ENCODE measurements at places on chromosomes 4 and X.

DNA sequence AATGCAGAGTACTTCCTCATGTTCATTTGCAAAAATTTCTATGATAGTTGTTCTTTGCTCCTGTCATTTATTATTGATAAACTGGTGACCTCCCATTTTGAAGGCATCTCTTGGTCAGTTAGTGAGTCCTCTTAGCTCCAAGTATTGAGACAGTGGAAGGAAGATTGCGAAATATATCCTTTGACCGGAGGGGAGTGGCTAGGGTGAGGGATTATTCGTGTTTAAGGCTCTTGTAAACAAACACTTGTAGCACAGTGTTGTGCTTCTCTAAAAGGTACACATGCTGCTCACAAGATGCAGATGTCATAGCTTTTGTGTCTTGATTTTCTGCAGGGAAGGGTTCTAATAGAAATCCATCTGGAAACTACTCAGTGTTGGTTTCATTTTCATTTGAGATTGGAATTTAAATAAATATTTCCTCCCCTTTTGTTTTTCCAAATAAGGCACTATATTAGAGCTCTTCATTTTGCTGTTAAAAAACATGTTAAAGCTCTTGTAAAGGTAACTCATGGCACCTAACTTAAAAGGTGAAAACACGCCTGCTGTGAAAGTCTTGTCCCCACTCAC lies 21.8 kb downstream of the TXLNG start:
- no peak for DNase-seq

DNA sequence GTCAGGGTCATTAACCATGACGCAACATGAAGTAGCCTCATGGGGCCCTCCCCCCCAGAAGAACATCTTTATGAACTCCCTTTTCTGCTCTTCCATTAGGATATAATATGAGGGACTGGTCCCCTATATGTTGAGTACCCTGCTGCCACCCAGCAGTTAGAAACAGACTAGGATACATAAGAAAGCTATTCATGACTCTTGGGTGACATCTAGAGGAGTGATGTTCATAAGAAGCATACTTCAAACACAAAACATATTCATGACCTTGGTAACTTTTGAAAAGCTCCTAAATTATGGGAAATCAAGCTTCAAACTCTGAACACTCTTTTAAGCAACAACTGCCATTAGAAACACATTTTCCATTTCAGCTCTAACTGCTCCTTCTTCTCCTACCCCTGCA lies 155.2 kb upstream of the SPIN4 start:
- no peak for DNase-seq

DNA sequence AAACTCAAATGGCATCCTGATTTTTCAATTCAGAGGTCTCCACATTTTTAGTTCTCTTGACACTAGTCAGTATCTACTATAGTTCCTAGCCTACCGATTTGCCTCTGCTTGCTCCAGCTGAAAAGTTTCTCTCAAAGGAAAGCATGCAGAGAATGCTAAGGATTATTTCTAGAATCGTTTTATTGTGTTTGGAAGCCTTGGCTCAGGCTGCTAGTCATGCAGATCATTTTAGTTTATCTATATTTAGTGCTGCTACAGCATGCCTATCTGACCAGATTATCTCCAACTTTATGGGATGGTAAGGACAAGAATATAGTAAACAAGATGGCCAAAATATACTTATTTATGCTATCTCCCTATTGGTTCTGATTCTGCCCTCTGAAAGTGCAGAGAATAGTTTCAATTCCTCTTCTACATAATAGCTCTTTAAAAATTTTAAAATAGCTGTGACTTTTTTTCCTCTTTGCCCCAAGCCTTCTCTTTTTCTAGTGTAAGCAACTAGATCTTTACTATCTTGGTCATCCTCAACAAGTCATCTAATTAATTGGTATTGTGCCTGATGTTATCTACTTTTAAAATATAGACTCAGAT lies 15.7 kb upstream of the DRP2 start:
- DNase-seq, result no peak

- DNase-seq, result no peak
These were observed 170.0 kb downstream of the MID1 start for GRCh38 chrX:10450229-10450958.

DNA sequence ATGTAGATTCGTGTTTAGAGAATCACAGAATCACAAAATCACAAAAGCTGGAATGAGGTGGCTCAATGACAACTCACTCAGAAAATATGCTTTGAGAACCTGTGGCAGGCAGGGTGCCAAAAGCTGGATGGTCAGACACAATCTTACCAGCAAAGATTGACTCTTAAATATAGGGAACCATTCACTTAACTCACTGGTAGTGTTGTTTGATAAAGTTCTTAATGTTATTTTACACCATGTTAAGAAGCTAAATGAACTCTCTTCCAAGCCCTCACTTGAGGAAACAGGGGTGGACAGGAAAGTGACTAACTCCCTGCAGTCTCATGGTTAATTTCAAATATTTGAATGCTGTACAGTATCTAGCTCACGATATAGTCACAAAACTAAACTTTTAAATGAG lies 5.7 kb upstream of the SCOC start:
- DNase-seq, result no peak

DNA sequence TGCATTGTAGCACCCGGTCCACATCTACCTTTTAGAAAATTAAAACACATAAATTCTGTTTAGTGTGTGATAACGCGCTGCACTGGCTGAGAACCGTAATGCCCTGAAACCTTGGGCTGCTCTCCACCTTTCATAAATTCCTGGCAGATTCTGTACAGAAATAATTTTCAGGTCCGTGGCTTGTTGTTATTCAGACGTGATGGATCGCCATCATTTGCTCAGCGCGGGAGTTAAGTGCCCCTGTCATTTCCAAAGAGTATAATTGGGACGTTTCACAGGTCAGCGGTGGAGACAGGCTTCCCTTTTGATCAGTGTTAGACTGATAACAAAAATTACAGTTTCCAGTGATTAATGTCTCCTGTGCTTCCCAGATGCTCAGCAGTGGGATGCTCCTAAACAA lies 16.5 kb downstream of the UVSSA start:
- no peak for DNase-seq

DNA sequence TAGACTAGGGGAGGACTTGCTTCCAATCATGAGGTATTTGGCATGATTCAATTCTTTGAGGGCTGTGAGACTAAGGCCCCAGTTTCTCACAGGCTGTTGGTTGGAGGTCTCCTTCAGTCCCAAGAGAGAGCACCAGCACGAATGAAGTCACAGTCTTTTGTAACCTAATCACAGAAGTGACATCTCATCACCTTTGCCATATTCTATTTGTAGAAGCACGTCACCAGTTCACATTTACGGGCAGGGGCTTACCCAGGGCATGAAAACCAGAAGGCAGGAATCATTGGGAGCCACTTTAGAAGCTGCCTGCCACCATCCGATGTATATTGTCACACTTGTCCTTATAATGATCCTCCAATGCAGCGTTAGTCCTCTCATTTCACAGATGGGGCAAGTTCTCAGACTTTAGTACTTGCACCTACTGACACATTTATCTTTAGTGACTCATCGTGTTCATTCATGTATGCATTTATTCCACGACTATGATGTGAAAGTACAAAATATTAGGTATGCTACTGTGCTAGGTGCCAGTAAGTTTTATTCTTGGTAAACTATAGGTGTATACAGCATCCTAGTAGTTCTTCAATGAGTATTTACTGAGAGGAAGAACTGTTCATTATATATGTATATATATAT lies 163.8 kb upstream of the PGRMC2 start:
- DNase-seq, result no peak

DNA sequence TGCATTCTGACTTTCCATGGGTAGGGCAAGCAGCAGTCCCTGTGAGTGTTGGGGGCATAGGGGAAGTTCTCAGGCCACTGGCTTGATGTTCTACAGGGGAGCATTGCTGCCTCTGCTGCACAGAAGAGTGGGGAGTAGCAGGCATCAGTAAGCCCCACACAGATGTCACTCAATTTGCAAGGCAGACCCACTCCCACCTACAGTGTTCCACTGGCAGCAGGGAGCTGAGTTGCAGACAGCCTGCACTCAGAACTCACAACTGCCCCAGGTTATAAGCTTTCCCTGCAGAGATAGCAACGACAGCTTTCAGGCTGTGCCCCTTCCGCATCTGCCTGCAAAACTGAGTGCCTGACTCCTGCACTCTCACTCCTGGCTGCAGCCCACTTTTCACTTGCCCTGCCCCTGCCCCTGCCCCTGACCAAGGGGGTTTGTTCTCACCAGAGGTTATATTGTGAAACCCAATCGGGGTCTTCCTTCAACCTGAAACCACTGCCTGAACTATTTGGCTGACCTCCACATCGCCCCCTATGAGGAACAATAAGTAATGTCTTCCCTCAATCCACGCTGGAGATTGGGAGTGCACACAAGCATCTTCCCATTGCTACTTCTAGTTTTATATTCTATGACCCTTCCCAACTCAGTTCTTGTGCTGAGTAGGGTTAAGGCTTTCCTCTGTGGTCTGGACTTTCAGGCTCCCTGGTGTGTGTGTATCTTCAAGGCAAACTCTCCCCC lies 227.4 kb upstream of the CXorf51B start:
- DNase-seq, result no peak

DNA sequence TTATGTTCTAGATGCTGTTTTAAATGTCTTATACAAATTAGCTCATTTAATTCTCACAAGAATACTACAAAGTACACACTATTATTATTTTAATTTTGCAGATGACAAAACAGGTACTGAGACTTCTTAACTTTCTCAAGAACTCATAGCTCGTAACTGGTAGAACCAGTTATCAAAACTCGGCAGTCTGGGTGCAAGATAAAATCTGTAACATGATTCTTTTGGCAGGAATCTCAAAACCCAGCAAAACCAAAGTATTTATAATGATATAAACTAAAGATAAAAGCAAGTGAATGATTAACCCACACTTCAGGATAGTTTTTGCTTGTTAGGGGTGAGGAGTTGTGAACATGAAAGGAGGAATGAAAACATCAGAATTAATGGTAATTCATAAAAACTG lies 27.6 kb downstream of the CLNK start:
- DNase-seq, result no peak

GRCh38 chr4:113447769-113448168 lies 313.8 kb downstream of the CAMK2D start:
- no peak for DNase-seq

GRCh38 chrX:151100799-151101198 lies 75.6 kb upstream of the GPR50 start:
- DNase-seq, result no peak

- no peak for DNase-seq
These were observed 497.9 kb upstream of the PCDH10 start for GRCh38 chr4:132651196-132651595.

GRCh38 chrX:124086411-124086810 lies 124.9 kb downstream of the STAG2 start:
- DNase-seq, result no peak

DNA sequence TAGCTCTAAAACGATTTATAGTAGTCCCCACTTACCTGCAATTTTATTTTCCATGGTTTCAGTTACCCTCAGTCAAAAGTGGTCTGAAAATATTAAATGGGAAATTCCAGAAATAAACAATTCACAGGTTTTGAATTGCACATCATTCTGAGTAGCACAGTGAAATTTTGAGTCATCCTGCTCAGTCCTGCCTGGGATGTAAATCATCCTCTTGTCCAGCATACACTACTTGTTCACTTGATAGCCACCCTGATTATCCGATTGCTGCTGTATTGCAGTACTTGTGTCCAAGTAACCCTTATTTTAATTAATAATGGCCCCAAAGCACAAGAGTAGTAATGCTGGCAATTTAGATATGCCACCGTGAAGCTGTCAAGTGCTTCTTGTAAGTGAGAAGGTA lies 23.5 kb upstream of the BDH2 start:
- DNase-seq, result no peak

DNA sequence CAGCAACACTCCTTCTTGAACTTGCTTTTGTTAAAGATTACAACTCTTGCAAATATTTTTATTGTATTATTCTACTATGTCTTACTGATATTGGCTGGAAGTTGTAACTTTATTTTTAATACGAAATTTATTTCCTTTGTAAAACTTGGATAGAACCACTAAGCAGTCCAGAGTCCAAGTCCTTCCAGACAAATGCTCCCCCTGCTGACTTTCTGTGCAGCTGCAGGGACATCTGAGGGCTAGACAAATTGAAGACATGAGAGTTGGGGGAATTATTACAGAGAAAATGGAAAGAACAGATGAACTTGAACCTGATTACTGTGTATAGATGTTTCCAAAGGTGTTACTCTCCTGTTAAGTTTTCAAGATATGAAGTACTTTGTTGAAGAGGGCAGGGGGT lies 238.8 kb downstream of the GRIA3 start:
- no peak for DNase-seq

GRCh38 chr4:105236202-105236915 lies 89.7 kb downstream of the TET2 start:
- no peak for DNase-seq

DNA sequence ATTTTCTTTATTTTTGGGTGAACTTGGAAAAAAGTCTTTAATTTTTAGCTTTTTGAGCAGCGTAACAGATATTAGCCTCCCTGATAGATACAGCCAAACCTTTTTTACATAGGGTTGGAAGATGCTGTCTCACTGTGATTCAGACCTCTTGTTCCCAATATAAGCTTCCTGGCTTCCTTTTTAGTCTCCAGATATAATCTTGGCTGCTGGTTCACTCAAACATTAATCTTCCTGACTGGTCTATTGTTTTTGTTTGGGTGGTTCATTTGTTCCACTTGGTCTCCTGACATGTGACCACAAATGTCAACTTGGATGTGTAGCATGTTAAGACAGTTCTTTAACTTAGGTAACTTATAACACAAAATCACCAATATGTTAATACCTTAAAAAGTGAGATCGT lies 23.0 kb downstream of the RPA4 start:
- no peak for DNase-seq

GRCh38 chr4:169142391-169142790 lies 128.4 kb downstream of the SH3RF1 start:
- no peak for DNase-seq

DNA sequence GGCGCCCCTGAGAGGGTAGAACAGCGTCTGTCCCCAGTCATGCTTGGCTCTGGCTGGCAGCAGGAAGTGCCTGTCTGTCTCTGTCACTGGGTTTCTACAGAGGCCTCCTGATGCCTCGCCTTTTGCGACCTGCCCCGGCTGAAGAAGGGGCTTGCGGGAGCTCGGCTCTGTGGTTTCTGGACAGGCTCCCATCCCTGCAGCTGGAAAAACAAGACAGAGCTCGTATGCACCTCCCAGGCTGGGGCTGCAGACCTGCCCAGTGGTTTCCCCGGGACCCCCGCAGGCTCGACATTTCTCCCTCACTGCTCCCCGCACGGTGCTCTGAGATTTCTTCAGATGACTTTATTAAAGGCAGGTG lies 57.0 kb upstream of the SORCS2 start:
- DNase-seq, result no peak

DNA sequence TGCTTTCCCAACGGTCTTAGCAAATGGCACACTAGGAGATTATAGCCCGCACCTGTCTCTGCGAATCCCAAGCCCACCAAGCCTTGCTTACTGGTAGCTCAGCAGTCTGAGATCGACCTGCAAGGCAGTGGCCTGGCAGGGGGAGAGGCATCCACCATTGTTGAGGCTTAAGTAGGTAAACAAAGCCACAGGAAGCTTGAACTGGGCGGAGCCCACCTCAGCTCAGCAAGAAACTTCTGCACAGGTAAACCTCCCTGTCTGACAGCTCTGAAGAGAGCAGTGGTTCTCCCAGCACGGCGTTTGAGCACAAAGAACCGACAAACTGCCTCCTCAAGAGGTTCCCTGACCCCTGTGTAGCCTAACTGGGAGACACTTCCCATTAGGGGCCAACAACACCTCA lies 42.8 kb downstream of the BRWD3 start:
- DNase-seq, result no peak

GRCh38 chr4:139563515-139563914 lies 7.5 kb upstream of the SETD7 start:
- no peak for DNase-seq

GRCh38 chr4:27081675-27082586 lies 221.3 kb downstream of the STIM2 start:
- DNase-seq, result no peak

- no peak for DNase-seq
These were observed 120.2 kb upstream of the WDFY3 start for GRCh38 chr4:85086721-85087120.
